Neural crest cell (in vitro differentiated cells): ENCODE measurements at places on chromosomes 7 and 10.

GRCh38 chr10:31479752-31480151 lies 160.7 kb downstream of the ZEB1 start:
- DNase-seq, result no peak

DNA sequence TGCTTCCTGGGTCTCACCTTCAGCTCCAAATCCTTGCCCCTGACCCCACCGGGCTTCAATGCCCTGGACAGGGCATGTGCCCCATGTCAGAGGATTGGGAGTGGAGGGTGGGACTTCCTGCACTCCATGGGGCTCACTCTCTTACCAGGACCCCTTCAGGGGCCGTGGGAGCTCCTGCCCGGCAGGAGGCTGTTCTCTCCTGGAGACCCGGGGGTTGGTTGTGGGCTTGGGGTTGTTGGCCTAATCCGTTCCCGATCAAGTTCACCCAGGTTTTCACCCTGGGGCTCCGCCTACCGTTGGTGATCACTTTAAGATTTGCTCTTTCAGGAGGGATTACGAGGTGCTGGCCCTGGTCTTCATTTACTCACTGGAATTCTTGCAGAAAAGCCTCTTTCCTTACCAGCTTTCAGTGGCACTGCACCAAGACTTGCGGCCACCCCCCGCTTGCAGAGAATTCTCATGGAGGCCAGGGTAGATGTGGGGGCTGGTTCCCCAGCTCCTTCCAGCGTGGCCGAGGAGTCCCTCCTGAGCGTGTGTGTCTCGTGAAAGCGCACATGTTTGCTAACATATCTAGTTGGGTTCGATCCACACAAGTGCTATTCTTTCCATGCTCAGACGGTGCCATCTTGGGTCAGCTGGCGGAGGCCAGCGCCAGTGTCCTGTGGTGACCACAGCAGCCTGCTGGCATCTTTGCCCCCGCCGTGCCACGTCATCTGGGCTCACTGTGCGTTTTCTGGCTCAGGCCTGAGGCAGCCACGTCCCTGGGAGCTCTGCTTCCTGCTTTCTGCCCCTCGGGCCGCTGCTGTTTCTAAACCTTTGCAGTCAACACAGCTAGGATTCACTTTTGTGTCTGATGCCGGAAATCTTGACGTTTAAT lies 15.6 kb downstream of the PWWP2B start:
- DNase-seq, result no peak

DNA sequence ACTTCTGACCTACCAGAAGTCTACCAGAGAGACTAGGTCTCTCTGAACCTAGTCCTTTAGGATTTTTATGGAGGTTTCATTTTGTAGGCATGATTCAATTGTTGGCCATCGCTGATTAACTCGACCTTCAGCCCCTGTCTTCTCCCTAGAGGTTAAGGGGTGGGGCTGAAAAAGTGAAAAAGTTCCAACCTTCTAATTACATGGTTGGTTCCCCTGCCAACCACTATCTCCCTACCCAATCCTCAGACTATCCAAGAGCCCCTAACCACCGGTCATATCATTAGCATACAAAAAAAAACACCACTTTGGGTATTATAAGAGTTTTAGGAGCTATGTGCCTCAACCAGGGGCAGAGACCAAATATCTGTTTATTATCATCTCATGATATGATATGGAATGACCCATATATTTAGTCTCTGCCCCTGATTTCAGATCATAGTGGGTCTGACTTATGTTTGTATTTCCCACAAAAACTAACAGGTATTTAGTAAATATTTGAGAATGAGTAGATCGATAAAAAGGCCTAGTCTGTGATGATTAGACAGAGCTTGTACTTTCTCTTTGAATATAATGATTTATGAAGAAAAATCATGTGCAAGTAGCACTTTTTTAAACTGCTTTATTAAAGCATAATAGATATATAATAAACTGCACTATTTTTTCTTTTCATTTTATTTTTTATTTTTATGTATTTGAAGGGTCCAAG lies 35.8 kb downstream of the DNAJC9 start:
- no peak for DNase-seq

DNA sequence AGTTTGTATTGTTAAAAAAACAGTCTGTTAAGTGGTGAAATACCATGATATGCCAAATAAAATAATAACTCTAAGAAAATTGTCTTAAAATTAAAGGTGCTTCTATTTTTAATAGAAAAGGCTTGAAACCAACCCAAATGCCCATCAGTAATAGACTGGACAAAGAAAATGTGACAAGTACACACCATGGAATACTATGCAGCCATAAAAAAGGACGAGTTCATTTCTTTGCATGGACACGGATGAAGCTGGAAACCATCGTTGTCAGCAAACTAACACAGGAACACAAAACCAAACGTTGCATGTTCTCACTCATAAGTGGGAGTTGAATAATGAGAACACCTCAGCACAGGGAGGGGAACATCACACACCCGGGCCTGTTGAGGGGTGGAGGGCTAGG lies 7.1 kb downstream of the CNTNAP2 start:
- no peak for DNase-seq

DNA sequence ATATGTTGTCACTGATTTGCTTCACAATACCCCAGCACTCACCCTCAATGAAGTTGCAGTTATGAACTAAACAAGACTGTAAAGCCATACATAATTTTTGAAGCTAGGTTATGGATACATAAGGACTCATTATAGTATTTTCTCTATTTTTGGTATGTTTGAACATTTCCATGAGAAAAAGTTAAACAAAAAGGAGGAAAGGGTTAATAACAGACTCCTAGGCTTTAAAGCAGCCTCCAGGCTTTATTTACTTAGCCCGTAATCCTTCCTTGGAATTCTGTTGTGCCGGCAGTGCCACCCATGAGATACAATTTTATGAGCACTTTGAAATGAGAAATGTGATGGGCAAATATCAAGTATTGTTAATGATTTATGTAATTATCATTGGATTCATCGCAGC lies 2.1 kb upstream of the DENND11 start:
- DNase-seq, result no peak

DNA sequence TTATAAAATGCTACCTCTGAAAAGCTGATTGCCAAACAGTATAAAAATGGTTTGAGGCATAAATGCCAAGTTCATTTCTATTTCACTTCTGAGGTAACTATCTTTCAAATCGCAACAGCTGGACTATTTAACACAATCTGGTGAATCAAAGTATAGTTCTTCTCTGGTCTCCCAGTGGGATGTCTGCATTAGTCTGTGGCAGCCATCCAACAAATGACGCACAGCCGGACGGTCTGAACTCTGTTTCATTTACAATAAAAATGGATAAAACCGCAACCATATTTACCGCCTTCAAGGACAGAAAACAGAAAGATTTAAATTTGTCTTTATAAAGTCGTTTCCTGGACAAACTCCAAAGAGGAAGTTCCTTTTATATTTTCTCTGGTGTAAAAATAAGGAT lies 41.9 kb downstream of the ENO4 start:
- no peak for DNase-seq

DNA sequence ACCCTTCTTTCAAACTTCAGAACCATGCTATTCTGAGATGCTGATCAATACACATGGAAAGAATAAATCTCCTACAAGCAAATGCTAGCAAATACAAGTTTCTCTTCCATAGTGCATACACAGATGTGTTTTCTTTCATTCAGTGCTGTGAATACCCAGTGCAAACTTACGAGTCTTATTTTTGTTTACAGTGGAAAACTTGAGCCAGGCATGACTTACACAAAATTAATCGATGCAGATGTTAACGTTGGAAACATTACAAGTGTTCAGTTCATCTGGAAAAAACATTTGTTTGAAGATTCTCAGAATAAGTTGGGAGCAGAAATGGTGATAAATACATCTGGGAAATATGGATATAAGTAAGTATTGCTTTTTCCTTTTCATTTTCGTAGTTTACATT lies 48.8 kb downstream of the PNLIPRP3 start:
- no peak for DNase-seq

GRCh38 chr7:97078023-97078969 lies 39.2 kb upstream of the SDHAF3 start:
- DNase-seq, result no peak

DNA sequence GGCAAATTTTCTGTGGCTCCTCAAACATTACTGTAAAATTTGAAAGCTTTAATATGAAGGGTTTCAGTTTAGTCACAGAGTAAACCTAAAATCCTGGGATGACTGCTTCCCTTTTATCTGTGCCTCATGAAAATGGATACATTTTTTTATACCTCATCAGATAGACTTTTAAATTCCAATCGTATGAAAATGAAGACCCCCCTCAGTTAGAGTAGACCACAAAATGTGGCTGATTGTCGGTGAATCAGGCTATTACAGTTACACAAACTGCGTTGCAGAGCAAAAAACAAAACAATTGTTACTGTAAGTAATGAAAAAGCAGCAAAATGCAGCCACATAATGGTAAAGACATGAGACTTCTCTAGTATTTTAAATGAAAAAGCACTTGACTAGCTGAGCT lies 296.2 kb downstream of the CNTNAP2 start:
- DNase-seq, result no peak

GRCh38 chr10:67115972-67116371 lies 190.1 kb downstream of the LRRTM3 start:
- no peak for DNase-seq

GRCh38 chr7:104956753-104957450 lies 57.1 kb upstream of the KMT2E start:
- no peak for DNase-seq

DNA sequence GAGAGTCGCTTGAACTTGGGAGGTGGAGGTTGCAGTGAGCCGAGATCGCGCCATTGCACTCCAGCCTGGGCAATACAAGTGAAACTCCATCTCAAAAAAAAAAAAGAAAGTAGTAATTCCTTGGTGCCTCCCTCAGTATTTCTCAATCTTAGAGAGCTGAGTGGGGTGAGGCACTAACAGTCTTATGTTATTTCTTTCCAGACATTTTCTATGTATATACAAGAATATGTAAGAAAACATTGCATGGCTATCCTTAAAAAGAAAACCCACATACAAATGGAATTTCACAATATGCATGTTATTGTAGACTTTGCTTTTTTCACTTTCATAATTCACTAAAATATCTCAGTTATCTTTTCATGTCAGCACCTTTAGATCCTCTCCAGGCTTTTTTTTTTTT lies 13.6 kb upstream of the SLF2 start:
- DNase-seq, result no peak

DNA sequence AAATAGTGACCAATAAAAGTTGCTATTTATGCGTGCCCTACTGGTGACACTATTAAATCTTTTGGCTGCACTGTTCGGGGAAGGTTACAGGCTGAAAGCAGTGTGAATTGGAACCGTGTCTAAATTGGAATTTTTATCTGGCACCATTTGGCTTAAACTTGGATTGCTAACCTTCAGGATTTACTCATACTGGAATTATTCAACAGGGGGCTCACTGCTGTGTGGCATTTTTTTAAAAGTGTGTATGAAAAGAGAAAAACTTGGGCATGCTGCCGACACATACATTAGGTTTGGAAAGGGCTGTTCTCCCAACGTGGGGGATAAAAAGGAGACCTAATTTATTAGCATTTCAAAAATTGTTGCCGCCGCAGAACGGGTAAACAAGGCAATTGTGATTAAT lies 537.9 kb upstream of the MGMT start:
- no peak for DNase-seq

GRCh38 chr7:95845007-95845406 lies 72.7 kb downstream of the DYNC1I1 start:
- DNase-seq, result no peak

DNA sequence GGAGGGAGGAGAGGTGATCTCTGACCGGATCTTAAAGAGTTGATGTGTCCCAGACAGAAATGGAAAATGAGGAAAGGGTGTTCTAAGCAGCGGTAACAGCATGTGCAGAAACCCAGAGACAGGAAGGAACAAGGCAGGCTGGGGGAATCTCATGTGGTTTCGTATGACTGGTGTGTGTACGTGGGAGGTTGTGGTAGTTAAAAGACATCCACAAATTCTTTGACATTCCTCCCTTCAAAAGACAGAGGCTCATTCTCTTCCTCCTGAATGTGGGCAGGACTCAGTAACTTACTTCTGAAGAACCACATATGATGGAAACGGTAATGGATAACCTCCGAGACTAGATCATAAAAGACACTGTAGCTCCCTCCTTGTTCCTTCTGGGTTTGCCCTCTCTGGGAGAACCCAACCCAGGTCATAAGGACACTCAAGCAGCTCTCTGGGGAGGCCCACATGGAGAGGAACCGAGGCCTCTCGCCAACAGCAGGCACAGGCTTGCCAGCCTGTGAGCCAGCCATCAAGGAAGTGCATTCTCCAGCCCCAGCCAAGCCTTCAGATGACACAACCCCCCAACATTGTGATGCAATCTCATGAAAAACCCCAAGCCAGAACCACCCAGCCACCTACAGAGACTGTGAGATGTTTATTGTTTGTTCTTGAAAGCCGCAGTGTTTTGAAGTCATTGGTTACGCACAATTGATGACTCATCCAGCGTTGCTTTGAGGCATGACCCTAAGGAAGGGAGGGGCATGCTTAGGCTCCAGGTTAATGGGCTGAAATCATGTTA lies 116.0 kb downstream of the SLIT1 start:
- DNase-seq, result no peak

DNA sequence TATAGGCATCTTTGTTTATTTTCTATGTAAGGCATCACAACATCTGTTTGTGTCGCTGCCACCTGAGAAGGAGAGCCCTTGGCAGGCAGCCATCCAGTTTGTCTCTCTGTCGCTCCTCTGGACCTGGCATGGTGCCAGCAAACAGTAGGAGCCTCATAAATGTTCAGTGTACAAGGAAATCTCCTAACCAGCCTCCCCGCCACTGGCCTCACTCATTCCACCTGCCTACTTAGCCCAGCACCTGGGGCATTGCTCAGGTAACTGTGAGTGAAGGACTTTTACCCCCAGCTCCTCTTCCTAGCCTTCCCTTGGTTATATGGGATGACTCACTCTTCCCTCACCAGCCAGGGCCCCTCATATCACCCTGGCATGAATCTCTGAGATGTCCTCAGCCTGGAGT lies 61.7 kb upstream of the NPTX2 start:
- DNase-seq, result no peak

- DNase-seq, result no peak
Measured at GRCh38 chr10:25441270-25441669, 266.5 kb downstream of the GPR158 start.

DNA sequence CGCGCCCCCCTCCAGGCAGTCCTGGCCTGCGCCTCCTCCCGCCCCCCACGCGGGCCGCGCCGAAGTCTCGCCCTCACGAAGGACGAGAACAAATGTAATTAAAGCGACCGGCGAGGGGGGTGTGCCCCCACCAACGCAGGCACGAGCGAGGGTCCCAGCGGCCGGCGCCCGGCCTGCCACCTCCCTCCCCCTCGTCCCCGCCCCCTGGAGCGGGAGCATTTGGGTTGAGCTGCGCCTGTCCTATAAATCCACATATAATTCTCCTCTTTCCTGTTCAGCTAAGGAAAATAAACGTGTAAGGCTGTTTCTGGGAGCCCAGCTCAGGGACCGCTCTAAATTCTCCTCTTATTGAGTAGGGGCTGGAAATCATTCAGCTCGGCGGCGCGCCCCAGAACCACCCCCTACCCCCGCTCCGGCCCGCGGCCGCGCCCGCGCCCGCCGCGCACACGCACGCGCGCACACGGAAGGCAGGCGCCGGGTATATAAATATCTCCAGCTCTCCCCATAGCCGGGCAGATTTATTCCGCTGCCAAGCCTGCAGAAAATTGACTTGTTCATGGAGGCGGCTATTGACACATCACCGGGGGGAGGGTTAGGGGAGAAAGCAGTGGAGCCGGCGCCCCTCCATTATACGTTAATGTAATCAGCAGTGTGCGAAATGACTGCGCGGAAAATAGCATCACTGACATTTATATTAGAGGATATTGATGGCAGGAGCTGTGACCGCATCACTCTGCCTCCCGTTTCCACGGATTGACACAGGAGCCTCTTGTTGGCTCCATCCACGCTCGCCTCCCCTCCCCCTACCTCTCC lies 61.6 kb upstream of the BTRC start:
- DNase-seq, result peak; percentile 31
